ENCODE measurements at places on chromosomes 2 and 18.

GRCh38 chr18:3973191-3973850, 481.8 kb downstream of the DLGAP1 start:
- DNase-seq: no peak

- DNase-seq: no peak
Measured at GRCh38 chr2:191038741-191039140, 24.8 kb upstream of the STAT1 start.

GRCh38 chr2:136572335-136572734, 193.0 kb upstream of the THSD7B start:
- no peak for DNase-seq

DNA sequence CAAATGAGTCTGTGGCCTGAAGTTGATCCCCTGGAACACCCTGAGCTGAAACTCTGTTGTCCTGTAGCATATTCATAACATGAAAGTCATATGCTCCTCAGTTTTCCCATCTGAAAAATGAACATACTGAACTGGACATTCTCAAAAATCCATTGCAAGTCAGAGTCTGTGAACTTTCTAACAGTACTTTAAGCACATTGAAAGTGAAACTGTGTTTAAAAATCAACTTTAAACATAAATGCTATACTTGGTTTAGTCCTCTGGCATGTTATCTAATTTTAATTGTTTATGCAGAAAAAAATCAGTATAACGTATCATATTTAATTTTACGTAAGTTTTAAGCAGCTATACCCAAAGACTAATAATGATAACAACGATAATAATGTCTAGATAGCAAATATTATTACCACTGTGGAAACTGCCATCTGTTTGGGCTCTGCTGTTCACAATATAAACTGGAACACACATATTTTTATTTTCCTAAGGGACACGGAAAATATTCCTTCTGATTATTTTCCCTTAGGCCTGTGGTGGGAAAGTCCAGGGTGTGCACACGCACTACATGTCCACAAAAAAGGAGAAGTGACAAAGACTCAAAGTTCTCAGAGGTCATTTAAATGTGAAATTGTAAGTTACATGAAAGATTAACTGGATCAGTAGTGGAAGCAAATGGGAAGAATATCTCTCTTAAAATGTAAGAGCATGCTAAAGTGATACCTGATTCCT, 56.1 kb upstream of the TTN start:
- no peak for DNase-seq

DNA sequence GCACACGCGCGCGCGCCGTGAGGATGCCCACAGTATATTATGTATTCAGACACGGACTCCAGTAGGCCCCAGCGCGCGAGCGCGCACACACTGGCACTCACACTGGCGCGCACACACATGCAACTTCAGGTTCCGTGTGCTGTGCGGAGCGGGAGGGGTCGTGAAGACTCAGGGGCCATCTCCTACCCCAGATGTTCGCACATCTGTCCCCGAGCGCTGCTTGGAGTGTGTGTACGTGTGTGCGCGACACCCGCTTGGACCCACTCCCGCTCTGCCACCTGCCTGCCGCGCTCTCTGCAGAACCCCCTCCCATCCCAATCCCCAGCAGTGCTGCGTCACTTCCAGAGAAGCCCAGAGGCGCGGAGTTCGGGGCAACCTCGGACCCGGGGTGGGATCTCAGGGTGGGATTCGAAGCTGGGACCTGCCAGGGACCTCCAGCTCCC, 2.6 kb downstream of the NRP2 start:
- DNase-seq: no peak

DNA sequence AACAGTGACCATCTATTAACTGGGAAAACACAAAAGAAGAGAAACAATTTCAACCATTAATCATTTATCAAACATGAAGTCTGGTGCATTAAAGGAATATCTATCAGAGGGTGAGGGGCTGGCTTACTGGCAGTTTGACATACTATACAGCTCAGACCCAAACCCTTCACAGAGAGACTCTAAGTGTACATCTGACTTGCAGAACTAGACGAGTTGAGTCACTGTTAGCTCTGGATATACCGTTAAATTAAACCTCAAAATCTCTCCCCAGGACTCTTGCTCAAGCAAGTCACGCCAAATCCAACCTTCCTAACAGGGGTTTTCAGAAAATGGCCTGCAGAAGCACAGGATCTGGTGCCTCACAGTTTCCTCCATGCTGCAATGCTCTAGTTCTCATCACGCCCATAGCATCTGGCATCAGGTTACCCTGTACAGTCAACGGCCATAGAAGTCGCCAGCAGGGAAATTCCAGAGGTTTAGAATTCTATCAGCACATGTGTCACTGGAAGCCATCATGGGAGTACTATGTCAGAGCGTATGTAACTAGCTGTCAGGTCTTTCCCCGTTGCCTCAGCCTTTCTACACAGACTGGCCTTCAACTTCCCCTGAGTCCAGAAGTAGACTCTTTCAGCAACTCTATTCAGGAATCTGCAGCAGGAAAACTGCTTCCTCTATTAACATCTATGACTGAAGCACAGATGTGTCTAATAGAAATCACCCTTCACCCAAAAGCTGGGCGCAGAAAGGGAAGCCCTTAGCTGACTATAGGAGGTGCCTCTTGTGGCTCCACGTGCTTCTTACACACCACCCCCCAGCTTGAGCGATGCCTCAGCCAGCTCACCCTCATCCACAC, 9.3 kb downstream of the TGOLN2 start:
- no peak for DNase-seq

- DNase-seq: no peak
Measured at GRCh38 chr18:35118641-35119040, 77.4 kb downstream of the MAPRE2 start.

DNA sequence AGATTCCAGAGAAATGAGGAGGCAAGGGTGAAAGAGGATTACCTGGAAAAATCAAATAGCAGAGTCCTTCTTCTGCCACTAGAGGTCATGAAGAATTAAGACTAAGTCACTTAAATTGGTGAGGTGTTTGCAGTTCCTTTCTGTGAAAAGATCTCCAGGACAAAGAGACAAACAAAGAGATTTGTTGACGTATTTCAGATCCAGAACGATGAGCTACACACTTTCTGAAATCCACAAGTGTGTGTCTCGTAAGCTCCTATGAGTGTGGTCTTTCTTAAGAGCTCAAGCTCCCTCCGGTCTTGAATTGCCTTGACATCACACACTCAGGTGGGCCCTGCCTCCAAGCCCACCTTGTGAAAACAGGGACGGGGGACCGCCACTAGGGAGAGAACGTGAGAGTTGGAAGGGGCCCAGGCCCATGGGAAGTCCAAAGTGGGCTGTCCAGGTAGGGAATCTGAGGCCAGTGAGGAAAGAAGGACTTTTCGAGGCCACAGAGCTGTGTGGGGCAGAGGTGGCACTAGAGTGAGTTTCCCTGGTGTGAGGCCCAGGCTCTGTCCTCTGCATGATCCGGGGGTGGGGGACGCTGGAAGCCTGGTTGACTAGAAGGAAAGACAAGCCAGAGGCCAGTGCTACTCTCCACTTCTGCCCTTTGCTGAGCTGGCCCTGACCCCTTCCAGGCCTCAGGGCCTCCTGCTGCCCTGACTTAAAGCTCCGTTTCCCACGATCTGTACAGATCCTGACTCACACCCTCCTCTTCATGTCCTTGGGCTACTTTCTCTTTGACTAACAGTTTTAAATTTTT, 168.1 kb upstream of the NCK2 start:
- no peak for DNase-seq

GRCh38 chr2:11281186-11281585, 63.2 kb downstream of the ROCK2 start:
- no peak for DNase-seq

GRCh38 chr18:7812431-7813063, 245.4 kb downstream of the PTPRM start:
- no peak for DNase-seq

GRCh38 chr2:29475499-29475898, 360.3 kb downstream of the CLIP4 start:
- no peak for DNase-seq

DNA sequence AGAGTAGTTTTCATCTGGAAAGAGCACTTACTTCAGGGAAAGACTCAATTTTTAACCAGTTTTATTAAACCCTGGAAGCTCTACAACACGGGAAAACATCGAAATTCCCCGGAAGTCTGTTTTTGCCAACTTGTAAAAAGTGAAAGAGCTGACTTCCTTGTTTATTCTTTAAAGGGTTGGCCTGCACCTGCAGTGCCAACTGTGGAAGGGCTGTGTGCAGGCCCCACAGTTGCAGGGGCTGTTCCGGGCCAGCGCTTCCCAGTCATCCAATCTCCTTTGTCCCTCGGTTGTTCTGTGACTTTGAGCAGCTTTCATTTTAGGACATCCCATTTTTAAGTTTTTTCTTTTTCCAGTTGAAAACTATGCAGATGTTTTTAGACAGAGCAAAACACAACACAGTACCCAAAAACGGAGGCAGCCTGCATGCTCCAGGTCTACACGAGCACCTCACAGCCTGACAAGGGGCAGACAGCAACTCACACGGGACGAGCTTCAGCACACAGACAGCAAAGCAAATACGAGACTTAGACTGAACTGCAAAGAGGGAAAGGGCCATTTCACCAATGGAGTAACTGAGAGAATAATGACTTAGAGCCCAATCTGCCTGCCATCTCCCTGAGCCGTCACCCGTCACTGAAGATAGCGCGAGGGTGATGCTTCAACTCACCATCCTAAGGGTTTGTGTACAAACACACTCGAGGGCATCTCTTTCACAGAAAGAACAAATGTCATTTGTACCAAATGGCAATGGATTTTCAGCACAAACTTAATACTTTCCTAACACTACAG, 70.6 kb downstream of the EMILIN2 start:
- DNase-seq: no peak

DNA sequence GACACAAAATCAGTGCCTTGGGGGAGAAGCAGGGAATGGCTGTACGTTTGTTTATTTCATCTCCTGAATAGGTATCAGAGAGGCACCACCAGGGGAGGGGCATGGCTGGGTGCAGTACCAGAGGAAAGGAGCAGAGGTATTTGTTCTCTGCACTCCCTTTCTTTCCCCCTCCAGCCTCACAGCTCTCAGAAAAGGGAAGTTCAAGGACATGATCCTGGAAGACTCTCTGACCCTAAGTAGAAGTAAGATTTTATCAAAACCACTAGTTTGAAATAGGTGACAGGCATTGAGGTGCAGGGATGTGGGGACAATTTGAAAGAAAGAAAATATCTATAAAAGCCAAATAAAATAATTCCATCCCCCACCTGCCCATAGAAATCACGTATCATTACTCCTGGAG, 136.5 kb downstream of the LRRTM1 start:
- no peak for DNase-seq

GRCh38 chr2:182541268-182541667, 114.4 kb upstream of the PDE1A start:
- DNase-seq: no peak

DNA sequence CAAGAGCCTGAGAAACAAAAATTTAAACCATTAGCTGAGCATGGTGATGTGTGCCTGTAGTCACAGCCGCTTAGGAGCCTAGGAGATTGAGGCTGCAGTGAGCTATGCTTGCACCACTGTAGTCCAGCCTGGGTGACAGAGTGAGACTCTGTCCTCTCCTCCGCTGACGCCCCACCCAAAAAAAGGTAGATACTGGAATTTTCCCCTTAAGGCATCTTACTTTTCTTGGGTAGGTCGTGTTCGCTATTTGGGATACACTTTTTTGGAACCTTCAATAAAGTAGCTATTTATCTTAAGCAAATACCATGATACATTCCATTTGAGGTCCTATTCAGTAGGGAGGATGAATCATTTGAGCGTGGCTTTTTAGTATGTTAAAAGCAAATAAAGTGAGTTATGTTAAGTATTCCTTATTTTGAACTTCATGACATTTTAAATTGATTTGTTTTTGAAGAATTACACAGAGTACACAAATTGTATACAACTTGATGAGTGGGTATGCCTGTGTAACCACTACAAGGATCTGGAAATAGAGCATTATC, 38.7 kb downstream of the RALBP1 start:
- no peak for DNase-seq

GRCh38 chr2:213043566-213043965, 107.8 kb downstream of the IKZF2 start:
- DNase-seq: no peak
